ENCODE measurements at places on chromosomes 16 and 17.

GRCh38 chr17:27295945-27296344 lies 2.0 kb downstream of the WSB1 start:
- DNase-seq, result no peak

DNA sequence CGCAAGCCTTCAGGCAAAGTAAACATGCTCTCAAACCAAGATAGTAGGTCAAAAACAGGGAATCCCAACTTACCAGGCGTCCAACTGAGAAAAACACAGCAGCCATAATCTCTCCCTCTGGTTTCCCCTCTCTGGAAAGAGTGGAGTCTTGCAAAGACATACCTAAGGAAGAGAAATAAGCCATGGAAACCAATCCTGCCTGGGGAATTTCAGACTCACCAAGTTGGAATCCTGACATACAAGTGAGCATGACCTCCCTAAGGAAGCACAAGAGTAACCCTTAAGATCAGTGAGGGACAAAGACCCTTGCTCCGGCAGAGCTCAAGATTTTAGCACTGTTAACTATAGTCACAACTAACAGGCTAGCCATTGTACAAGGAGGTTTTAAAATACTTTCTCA lies 4.1 kb downstream of the ZNF624 start:
- DNase-seq, result no peak

DNA sequence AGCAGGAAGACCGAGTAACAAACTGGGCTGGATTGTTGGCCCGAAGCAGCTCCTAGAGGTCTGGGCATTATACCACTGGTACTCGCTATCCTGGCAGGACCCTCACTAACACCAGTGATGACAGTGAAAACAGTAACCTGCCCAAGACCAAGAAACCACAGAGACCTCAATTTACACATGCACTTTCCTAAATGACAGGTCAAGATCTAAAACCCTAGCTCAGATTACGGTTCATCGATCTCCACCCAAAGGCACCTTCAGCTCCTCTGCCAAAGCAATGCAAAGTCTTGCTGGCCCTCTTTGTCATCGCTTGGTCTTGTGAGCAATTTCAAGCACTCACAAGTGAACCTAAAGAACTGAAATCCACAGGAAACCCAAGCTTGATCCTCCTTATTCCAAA lies 1.5 kb downstream of the PIP4K2B start:
- DNase-seq, result no peak

DNA sequence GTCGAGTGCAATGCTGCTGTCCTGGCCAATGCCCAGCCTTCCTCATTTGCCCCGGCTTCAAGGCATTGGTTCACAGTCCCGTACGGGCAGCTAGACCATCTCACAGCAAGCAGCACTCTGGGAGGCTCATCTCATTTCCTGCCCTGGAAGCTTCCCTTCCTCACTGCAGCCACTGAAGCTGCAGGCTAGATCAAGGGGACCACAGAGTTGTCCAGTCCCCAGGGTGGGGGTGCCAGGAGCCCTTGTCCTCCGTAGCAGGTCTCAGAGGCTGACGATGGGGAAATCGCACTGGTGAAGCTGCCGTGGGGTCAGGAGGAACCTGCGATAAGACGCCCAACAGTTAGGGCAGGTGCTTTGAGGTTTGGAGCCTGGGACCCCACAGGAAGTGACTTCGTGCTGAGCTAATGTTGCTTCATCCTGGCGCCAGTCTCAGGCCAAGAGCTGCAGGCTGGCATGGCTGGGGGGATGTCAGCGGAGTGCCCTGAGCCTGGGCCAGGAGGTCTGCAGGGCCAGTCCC lies at the start of gene SPNS3:
Gene SPNS3, plus strand, starts transcription at position 426 of the 517 bp plus-strand sequence. Its CDS starts 28 bp downstream, at position 454.
- DNase-seq, result no peak

Measured in GM12892 (cell line).